ENCODE measurements at places on chromosomes 6 and 20. TPM values are rescaled to one million over a fixed set of nuclear protein-coding genes. Genes with fewer than 3 reads are reported as not detected.
A peak's percentile ranks its signal among the peaks of the same experiment; 100 is the strongest.

The ADAT2 gene
- total RNA-seq = 15.0 TPM

The RAB5IF gene
- 292 TPM for total RNA-seq

The GSTA2 gene
- total RNA-seq = 13.7 TPM

DNA sequence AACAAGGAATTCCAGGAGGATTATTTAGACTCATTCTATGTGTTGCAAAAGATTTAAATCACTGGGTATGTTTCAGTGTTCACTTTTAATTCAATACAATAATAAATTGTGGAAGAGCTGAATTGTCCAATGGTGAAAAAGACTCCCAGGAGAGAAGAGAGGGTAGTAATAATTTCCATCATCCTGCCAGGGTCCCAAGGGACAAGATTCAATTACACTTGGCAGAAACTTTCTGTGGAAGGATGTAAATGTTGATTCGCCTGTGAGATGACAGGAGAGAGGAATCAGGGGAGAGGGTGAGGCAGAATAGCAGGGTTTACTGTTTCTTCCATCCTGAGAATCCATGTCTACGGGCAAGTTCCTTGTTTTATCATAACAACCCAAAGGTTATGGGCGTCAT is 342.7 kb downstream of the ESR1 start:
- no peak overlapping the region for H3K27ac ChIP-seq
- H3K4me1 ChIP-seq = peaks cover 4% of the 10 kb centered on the region
- no peak overlapping the region for H3K4me3 ChIP-seq
- DNase-seq = no peak
- no peaks in the 10 kb centered on the region for H3K27me3 ChIP-seq

DNA sequence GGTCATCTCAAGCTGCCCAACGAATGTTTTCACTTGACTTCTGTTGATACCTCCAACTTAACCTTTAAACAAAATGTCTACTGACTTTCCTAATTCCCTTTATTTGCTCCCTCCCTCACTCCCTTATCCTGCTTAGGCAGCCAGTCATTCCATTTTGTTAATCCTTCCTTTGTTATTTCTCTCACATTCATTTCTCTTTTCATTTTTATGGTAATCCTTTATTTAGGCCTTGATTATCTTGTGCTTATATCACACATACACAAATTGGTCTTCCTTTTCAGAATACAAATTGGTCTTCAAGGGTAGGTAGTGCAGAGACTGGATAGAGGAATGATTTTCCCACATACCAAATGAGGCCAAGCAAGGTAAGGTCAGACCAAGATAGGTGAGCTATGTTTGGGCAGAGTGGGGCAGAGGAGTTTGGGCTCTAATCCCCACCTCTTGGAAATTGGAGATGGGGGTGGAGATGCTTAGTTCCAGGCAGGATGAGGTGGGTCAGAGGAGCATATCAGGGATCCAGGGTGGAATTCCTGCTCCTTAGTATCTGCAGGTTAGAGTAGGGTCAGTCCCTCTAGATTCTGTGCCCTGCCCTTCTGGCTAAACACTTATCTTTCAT is 2.0 kb upstream of the SPACA1 start:
- DNase-seq = no peak
- no peak overlapping the region for H3K4me3 ChIP-seq
- H3K27me3 ChIP-seq = no peaks in the 10 kb centered on the region
- no peaks in the 10 kb centered on the region for H3K36me3 ChIP-seq
- no peak overlapping the region for H3K27ac ChIP-seq

The UBE3D gene
- 11.4 TPM for total RNA-seq

The B3GALT4 gene
- 0.27 TPM for total RNA-seq

The UBD gene
- 172 TPM for total RNA-seq

DNA sequence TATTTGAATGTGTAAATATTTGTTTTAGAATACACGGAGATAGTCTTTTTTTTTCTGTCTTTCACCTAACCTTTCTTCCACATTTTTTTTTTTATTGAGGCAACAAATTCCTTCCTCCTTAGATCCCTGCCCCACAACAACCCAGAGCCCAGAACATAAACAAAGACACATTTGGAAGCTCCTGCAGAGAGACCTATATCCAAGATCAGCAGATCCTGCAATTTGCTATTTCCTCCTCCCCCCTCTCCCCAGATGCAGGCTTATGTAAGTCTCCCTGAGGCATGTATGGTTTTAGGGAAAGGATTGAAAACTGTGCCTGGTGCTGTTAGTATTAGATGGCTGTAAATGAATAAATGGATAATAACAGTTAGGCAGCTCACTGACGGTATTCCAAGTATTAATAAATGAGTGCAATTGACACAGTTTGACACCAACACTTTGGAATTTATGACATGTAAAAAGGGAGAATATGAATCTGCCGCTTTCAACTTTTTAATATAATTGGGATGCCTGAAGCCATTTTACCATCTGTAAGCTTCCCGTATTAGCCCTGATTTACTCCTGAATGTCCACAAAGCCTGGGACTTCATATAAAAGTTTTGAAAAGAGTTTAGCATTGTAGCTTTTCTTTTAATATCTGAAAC is 608.3 kb upstream of the CITED2 start:
- no peak for DNase-seq
- H3K36me3 ChIP-seq = no peaks in the 10 kb centered on the region
- H3K27me3 ChIP-seq = no peaks in the 10 kb centered on the region
- no peak overlapping the region for H3K27ac ChIP-seq

The HLA-DQA1 gene
- not detected for total RNA-seq

The FIG4 gene
- 10.3 TPM for total RNA-seq

DNA sequence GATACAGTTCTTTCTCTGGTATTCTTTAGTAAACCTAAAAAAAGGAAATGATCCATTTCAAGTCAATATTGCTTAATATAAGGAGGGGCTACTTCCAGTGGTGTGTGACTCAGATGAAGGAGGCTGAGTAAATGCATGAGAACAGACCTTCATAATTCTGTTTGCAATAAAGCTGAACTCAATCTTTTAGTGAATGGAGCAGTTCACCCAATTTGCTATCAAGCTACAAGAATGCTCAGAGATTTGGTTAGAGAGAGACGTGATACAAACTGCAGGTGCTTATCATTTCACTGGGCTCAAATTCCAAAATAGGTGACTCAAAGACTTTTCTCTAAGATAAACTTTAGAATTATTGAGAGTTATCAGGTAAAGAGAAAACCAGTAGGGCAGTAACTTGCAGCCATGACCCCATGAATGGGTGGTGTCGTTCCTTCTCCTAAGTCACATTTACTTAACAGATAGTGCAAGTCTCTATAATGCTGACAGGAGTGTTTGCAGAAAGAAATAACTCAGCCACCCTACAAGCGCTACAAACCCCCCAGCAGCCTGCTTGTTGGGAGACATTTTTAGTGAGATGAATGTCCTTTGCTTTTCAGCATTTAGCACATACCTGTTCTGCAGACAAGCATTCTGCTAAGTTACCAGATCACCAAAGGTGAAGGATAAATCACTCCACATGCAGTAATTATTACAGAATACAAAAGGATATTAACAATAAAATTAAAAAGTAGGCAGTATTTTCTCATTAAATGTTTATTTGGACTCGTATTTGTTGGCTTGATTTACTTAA is 16.4 kb upstream of the BLOC1S5 start:
- no peak overlapping the region for H3K4me3 ChIP-seq
- peak; percentile 73 for DNase-seq
- no peaks in the 10 kb centered on the region for H3K27me3 ChIP-seq
- peaks cover 74% of the 10 kb centered on the region for H3K4me1 ChIP-seq
- H3K36me3 ChIP-seq = peaks cover 2% of the 10 kb centered on the region

DNA sequence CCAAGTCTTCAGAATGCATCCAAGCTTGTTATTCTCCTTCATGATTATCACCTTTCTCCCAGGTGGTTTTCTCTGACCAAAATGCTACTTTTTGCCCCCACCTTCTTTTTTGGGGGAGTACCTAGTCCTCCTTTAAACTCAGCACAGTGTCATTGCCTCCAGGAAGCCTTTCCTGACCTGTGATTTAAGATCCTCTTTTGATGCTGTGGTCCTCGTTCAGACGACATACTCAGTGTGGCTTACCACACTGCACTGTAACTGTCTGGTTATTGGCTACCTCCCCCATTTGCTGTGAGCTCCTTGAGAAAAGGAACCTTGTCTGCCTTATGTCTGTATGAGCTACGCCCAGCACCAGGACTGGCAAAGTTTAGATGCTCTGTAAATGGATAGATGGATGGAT is 14.6 kb downstream of the SAYSD1 start:
- DNase-seq = no peak
- H3K36me3 ChIP-seq = no peaks in the 10 kb centered on the region
- H3K4me1 ChIP-seq = no peaks in the 10 kb centered on the region
- no peak overlapping the region for H3K4me3 ChIP-seq

DNA sequence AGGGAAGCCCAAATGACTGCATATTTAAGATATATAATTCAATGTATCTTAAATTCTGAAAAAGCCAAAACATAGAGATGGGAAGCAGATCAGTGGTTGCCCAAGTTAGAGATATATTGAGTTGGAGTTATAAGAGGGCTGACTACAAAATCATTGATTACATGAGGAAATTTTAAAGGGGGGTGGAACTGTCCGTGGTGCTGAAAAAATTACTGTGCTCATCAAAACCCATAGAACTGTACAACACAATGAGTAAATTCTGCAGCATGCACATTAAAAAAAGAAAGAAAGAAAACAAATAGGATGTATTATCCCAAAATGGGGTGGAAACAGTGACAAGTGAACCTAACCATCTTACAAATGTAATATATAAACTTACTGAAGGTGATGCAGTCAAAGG is 100.9 kb downstream of the FUT9 start:
- H3K4me1 ChIP-seq = no peaks in the 10 kb centered on the region
- no peak for DNase-seq
- H3K27me3 ChIP-seq = no peaks in the 10 kb centered on the region
- no peak overlapping the region for H3K27ac ChIP-seq

The SLC22A7 gene
- 22.6 TPM for total RNA-seq

The SLC17A3 gene
- 0.09 TPM for total RNA-seq

- no peak overlapping the region for H3K27ac ChIP-seq
- no peaks in the 10 kb centered on the region for H3K36me3 ChIP-seq
- H3K27me3 ChIP-seq = no peaks in the 10 kb centered on the region
- no peak overlapping the region for H3K4me3 ChIP-seq
- H3K4me1 ChIP-seq = peaks cover 13% of the 10 kb centered on the region
- no peak for DNase-seq
Measured at GRCh38 chr20:49545572-49545971, 22.4 kb downstream of the PTGIS start.
